Colonic mucosa (tissue), 4 donors: ENCODE measurements at places on chromosomes 1 and 21.

DNA sequence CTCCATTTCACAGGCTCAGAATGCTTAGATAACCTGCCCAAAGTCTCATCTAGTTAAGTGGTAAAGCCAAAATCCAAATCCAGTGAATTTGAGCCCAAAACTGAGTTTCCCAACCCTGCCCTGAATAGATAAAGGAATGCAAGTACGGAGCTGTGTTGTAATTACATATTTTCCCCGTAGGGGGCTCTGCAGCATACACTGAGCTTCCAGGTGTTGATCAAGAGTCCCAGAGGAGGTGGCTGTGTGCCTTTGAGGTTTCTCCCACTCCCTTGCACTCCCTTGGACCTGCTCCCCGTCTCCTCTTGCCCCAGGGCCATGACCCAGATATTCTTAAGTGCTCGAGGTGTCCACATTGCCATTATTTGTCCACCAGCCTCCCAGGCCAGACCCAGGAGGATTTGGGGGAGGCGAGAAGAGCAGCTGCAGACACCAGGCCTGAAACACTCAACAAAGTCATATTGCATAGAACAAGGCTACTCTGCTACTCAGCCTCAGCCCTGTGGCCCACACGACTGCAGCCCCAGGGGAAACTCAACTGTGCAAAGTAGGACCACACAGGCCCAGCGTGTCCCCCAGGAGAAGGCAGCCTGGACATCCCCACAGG lies 18.4 kb upstream of the LY9 start:
- H3K4me1 ChIP-seq, result peaks cover 12% of the 10 kb centered on the region
- H3K4me3 ChIP-seq, result no peak overlapping the region
- H3K27me3 ChIP-seq, result no peaks in the 10 kb centered on the region
- no peaks in the 10 kb centered on the region for H3K36me3 ChIP-seq

- DNase-seq, result no peak
- H3K36me3 ChIP-seq, result no peaks in the 10 kb centered on the region
- no peak overlapping the region for H3K4me3 ChIP-seq
- peaks cover 16% of the 10 kb centered on the region for H3K27me3 ChIP-seq
- no peak overlapping the region for H3K27ac ChIP-seq
- no peaks in the 10 kb centered on the region for H3K4me1 ChIP-seq
These were observed 3.6 kb upstream of the RASSF5 start for GRCh38 chr1:206503591-206504362.

DNA sequence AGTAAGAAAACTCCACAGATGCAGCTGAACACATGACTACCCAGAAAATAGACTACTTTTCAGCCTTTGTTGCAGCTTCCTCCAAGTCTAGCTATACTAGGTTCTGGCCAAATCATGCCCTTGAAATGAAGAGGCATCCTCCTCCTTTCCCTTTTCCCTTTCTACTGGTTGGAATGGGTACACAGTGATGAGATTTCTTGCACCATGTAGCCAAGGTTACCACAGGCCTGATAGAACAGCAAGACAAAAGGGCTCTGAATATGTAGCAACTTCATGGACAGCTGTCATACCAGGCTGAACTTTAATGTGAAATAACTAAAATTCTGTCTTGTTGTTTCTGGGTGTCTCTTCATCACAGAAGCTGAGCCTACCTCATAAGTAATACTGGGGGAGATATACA lies 146.5 kb downstream of the PDE4B start:
- no peaks in the 10 kb centered on the region for H3K27me3 ChIP-seq
- DNase-seq, result no peak
- H3K4me1 ChIP-seq, result no peaks in the 10 kb centered on the region
- H3K4me3 ChIP-seq, result no peak overlapping the region

- H3K27me3 ChIP-seq, result no peaks in the 10 kb centered on the region
- H3K27ac ChIP-seq, result no peak overlapping the region
- H3K4me1 ChIP-seq, result no peaks in the 10 kb centered on the region
- no peaks in the 10 kb centered on the region for H3K36me3 ChIP-seq
- no peak overlapping the region for H3K4me3 ChIP-seq
These were observed 35.5 kb upstream of the ASPM start for GRCh38 chr1:197181982-197182381.

DNA sequence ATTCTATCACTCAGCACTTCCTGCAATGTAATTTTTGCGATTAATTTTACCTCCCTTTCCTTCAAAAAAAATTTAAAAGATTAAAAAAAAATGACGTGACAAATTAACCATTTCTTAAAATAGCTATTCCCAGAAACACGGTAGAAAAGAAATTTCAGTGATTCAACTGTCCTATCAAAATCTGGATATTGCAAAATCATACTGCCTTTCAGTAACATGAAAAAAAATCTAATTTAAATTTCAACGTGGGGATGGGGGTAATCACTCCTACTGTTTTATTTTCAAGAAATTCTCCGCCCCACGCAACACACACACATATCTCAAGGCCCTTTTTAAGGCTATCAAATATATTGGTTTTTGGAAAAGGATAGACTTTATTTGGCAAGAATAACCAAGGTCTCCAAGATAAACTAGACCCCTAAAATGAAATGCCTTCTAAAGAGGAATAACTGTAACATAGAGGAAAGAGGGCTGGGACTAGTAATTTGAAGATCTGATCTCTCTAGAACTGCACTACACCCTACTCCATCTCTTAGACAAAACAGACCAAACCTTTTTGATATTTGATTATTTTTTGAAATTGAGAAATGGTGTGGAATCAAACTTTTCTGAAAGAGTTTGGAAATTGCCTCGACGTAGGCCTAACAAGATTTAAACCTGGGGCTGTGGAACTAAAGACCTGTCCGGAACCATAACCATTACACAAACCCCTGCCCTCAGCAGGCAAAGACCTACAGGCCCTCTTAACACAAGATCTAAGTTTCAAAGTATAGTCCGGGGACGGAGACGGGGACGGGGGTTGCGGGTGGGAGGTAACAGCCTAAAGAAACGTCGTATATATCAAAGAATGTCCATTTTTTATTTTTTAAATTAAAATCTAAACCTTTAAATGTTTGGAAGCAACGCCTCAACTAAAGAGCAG lies 941 bp downstream of the ARNT start:
- DNase-seq, result peak; percentile 45
- no peaks in the 10 kb centered on the region for H3K4me1 ChIP-seq
- H3K4me3 ChIP-seq, result peak overlapping the region; percentile 92
- no peaks in the 10 kb centered on the region for H3K27me3 ChIP-seq
- H3K27ac ChIP-seq, result peak overlapping the region; percentile 93
- H3K36me3 ChIP-seq, result no peaks in the 10 kb centered on the region

- H3K27ac ChIP-seq, result peak overlapping the region; percentile 64
- H3K36me3 ChIP-seq, result no peaks in the 10 kb centered on the region
- H3K4me1 ChIP-seq, result no peaks in the 10 kb centered on the region
- no peaks in the 10 kb centered on the region for H3K27me3 ChIP-seq
- peak overlapping the region; percentile 32 for H3K4me3 ChIP-seq
- peak; percentile 85 for DNase-seq
These were observed 27.7 kb downstream of the STYXL2 start for GRCh38 chr1:167121375-167122120.

- H3K4me1 ChIP-seq, result peaks cover 20% of the 10 kb centered on the region
- peak overlapping the region; percentile 60 for H3K27ac ChIP-seq
- no peaks in the 10 kb centered on the region for H3K36me3 ChIP-seq
- no peaks in the 10 kb centered on the region for H3K27me3 ChIP-seq
- DNase-seq, result no peak
These were observed 76.3 kb downstream of the XCL2 start for GRCh38 chr1:168467452-168467851.

- no peaks in the 10 kb centered on the region for H3K4me1 ChIP-seq
- no peaks in the 10 kb centered on the region for H3K36me3 ChIP-seq
- H3K4me3 ChIP-seq, result no peak overlapping the region
- DNase-seq, result no peak
These were observed 85.0 kb downstream of the FNBP1L start for GRCh38 chr1:93532780-93533378.

DNA sequence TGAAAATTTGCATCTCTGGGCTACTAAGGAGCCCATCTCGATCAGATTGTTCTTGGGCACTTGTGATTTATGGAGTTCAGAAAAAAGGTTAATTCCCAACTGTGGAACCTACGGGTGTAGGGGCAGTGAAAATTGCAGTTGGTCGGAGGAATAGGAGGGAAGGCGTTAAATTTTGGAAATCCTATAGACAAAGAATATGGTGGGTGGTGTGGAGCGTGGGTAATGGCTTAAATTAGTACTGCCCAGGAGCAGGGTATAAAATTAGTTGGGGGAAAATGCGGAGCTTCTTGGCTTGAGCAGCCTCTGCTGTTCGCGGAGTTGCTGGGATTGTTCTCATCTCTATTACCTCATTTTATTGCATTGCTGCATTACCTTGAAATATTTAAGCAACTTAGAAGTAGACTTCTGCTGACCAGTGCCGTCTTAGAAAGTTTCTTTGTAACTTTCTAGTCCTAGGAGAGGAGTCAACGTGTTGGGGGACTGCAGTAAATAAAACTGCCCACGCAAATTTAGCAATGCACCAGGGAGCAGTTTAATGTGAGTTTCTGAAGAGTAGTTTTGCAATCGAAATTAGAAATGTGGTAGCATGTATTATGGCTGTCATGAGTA lies 514 bp downstream of the S1PR1 start:
- H3K27me3 ChIP-seq, result peaks cover 23% of the 10 kb centered on the region
- H3K36me3 ChIP-seq, result no peaks in the 10 kb centered on the region
- no peak for DNase-seq

DNA sequence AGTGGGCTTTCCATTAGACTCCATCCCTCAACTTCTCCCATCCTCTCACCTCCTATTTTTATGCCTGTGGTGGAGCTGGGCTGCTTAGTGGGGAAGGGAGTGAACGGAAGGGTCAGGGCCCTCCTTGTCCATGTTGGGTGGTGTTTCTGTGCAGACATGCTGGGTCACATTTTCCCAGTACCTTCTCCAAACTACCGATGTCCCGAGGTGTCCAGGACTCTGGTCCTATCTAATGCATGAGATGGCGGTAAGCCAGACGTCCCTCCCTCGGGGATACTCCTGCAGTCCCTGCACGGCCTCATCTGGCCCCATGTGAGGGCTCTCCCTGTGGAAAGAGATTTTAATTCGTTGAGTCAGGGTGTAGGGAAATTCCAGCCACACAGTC lies 61.0 kb downstream of the OBSCN start:
- no peaks in the 10 kb centered on the region for H3K4me1 ChIP-seq
- no peaks in the 10 kb centered on the region for H3K27me3 ChIP-seq
- no peak overlapping the region for H3K27ac ChIP-seq
- no peak for DNase-seq
- H3K36me3 ChIP-seq, result no peaks in the 10 kb centered on the region
- no peak overlapping the region for H3K4me3 ChIP-seq

GRCh38 chr21:46079352-46080170 lies 18.4 kb upstream of the COL6A2 start:
- no peak overlapping the region for H3K27ac ChIP-seq
- DNase-seq, result no peak
- H3K27me3 ChIP-seq, result no peaks in the 10 kb centered on the region
- H3K4me1 ChIP-seq, result no peaks in the 10 kb centered on the region
- no peaks in the 10 kb centered on the region for H3K36me3 ChIP-seq

- H3K4me3 ChIP-seq, result no peak overlapping the region
- no peaks in the 10 kb centered on the region for H3K27me3 ChIP-seq
- no peak for DNase-seq
- no peak overlapping the region for H3K27ac ChIP-seq
- no peaks in the 10 kb centered on the region for H3K4me1 ChIP-seq
- no peaks in the 10 kb centered on the region for H3K36me3 ChIP-seq
These were observed 27.4 kb upstream of the RC3H1 start for GRCh38 chr1:174049514-174049913.

DNA sequence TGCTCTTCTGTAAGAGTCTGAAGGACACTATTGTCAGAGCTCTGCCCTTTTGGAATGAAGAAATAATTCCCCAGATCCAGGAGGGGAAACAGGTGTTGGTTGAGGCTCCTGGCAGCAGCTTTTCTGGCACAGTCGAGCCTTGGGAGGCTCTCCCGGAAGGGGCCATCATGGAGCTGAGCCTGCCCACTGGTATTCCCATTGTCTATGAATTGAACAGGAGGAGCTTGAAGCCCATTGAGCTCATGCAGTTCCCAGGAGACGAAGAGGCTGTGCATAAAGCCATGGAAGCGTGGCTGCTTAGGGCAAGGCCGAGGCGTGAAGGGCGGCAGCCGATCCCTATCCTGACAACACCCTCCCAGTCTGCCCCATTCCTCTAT lies 26.6 kb downstream of the UBE4B start:
- no peaks in the 10 kb centered on the region for H3K27me3 ChIP-seq
- no peak overlapping the region for H3K27ac ChIP-seq
- DNase-seq, result no peak
- no peaks in the 10 kb centered on the region for H3K36me3 ChIP-seq
- H3K4me3 ChIP-seq, result no peak overlapping the region
- H3K4me1 ChIP-seq, result no peaks in the 10 kb centered on the region

GRCh38 chr21:44349847-44350772 lies 3.3 kb upstream of the TRPM2 start:
- H3K27ac ChIP-seq, result no peak overlapping the region
- no peaks in the 10 kb centered on the region for H3K4me1 ChIP-seq
- DNase-seq, result no peak
- H3K4me3 ChIP-seq, result no peak overlapping the region

DNA sequence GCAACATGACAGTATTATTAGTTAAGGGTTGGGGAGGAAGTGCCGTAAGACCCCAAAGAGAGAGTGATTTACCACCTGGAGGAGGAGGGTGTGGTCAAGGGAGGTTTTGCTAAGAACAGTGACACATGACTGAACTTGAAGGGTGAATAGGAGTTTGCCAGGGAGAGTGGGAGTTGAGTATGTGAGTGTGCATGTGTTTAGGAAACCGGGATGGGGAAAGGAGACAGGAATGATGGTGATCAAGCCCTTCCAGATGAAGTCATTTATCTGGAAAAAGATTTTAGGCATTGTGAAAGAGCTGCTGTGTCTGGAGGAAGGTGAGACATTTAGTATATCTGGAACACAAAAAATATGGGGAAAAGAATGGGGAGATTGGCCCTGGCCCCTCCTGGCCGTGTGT lies 28.1 kb upstream of the IL10 start:
- no peaks in the 10 kb centered on the region for H3K27me3 ChIP-seq
- H3K4me1 ChIP-seq, result no peaks in the 10 kb centered on the region
- H3K36me3 ChIP-seq, result no peaks in the 10 kb centered on the region
- no peak overlapping the region for H3K4me3 ChIP-seq

GRCh38 chr1:3507636-3508275 lies 53.3 kb downstream of the ARHGEF16 start:
- DNase-seq, result no peak
- H3K27me3 ChIP-seq, result no peaks in the 10 kb centered on the region
- H3K36me3 ChIP-seq, result no peaks in the 10 kb centered on the region
